ENCODE measurements at places on chromosomes 2 and 18.

DNA sequence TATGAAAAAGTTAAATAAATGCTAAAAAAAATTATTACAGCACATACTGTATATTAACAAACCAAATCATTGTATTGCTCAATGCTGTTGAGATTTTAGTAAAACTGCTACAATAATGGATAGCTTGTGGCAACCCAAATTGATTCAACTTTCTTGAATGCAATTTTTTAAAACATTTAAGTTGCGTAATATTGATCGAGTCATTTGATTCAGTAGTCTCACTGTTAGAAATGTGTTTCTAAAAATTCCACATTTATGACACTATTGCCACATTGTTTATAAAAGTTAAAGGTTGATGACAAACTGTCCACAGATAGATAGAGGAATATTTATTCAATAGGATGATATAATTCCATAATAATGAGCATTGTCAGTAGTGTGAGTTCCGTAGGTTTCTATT, 640.7 kb upstream of the CRIM1 start:
- no peak for DNase-seq

DNA sequence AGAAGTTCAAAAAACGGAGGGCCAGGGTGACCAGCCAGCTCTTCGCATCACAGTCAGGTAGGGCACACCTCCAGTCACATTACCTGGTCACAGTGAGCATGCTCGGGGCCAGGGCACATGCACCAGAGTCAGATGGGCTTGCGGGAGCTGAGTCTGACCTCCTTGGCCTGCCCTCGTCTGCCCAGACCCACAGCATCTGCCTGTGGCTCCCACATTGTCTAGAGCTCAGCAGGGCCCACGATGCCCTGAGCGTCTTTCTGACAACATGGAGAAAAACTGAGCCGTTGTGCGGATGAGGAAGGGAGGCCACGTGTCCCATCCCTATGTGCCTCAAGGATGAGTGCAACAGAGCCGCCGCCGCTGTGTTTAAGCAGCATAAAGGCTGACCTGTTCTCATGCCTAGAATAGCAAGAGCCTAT, 37.6 kb downstream of the CRACDL start:
- no peak for DNase-seq

GRCh38 chr2:239311132-239312040, 89.4 kb downstream of the HDAC4 start:
- no peak for DNase-seq

- no peak for DNase-seq
These were observed 75.3 kb downstream of the LRRFIP1 start for GRCh38 chr2:237702441-237703391.

Measured in AG09309 (cell line).